ENCODE measurements at places on chromosomes 11 and 22.
A peak's percentile ranks its signal among the peaks of the same experiment; 100 is the strongest.

DNA sequence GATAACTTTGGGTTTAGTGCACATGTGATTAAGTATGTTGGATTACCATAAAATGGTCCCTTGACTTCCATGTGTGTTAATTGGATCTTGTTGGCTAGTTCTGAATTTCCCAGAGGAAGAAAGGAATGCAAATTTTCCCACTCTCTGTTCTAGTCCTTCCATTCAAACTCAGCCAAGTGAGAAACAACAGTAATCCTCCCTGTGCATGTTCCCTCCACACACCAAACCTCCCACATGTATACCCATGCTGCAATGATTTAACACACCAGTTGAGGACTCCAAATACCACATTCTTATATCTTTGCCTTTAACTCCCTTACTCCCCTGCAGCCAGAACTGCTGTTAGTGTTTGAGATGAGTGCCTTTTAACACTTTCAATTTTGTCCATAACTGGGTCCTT lies 1158.9 kb downstream of the DLG2 start:
- DNase-seq = no peak

DNA sequence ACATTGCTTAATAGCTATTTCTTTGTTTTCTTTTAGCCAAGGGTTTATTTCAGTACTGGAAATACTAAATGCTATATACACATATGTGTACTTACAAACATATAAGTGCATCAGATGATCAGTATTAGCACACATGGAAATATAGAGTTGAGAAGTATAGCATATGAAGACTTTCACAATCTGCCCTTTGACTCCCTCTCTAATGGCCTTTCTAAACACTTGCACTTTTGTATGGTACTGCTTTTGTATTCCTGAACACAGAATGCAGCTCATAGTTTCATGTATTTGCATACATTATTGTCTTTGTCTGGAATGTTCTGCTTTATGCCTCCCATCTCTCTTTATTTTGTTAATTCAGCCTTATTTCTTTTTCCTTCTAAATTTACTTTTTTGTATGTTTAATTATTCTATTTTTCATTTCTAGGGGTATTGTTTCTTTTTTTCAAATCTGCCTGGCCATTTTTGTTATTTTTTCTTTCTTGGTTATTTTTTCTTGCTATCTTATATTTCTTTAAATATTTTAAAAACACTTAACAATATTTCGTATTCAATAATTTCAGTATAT lies 28.8 kb downstream of the ACER3 start:
- DNase-seq = no peak

DNA sequence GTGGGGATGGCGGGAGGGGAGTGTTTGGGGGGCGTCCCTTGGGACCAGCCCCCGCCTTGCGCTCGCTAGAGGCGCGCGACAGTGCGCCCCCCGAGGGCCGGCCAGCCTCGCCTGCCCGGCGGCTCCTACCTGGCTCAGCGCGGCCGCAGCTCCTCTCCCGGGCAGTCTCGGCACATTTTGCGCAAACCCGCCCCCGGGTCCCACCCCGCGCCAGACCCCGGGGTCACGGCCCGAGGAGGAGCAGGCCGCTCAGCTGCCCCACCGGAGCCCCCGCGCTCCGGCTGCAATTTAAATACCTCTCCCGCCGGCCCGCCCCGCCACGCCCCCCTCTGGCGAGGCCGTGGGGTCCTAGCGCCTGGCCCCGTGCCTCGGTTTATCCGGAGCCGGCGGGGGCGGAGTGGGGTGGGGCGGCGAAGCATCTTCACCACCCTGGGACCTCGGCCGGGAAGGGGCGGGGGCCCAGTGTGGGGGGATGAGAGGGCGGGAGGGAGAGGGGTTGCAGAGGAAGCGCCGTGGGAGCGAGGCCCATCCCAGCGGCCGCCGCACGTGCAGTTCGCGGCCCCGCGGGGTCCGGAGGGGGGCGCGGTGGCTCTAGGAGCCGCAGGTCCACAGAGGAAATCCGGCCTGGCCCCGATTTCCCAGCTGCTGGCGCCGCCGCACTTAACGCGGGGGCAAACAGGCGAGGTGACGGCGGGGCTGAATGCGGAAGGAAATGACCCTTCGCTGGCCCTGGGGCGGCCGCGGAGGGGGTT lies at the start of gene LRRC32:
LRRC32 (minus strand) TSS at position 263 of the 752 bp plus-strand sequence. CDS start 4,793 bp downstream, outside the sequence.
- peak; percentile 14 for DNase-seq

GRCh38 chr11:115716601-115717529 lies 212.7 kb upstream of the CADM1 start:
- DNase-seq = no peak

DNA sequence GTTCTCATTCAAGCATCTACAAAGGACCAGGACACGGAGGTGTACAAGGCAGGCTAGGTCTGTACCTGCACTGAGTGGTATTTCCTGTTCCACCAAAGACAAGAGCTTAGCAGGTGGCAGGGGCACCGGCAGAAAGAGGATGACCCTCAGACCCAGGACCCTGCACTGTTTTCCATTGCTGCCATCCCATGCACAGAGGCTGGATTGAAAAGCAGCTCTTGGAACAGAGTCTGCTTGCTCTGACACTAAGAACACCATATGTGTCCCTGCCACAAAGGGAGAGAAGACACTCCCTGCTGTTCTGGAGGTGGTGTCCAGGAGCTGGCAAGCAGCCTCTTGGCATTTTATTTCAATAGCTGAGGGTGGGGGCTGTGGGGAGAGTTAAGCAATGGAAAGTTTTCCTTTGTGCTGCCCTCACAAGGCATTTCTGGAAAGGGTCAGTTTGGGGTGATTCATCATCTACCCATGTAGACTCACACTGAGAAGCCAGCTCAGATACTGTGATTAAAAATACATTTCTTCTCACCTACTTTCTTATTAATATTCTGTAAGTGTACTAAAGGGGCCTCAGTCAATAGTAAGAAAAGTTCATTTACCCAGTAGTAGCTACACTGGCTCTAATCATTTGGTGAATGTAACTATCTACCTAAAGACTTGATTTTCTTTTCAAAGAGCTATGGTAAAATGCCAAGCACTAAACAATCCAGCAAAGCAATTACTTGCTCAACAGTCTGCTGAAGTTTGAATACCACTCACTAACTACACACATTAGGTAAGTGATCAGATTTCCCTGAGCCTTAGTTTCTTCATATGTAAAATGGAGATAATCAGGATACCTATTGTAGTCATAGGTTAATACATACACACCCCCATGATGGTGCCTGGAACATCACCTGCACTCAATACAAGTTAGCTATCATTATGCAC lies 55.2 kb downstream of the SLC1A2 start:
- DNase-seq = no peak

DNA sequence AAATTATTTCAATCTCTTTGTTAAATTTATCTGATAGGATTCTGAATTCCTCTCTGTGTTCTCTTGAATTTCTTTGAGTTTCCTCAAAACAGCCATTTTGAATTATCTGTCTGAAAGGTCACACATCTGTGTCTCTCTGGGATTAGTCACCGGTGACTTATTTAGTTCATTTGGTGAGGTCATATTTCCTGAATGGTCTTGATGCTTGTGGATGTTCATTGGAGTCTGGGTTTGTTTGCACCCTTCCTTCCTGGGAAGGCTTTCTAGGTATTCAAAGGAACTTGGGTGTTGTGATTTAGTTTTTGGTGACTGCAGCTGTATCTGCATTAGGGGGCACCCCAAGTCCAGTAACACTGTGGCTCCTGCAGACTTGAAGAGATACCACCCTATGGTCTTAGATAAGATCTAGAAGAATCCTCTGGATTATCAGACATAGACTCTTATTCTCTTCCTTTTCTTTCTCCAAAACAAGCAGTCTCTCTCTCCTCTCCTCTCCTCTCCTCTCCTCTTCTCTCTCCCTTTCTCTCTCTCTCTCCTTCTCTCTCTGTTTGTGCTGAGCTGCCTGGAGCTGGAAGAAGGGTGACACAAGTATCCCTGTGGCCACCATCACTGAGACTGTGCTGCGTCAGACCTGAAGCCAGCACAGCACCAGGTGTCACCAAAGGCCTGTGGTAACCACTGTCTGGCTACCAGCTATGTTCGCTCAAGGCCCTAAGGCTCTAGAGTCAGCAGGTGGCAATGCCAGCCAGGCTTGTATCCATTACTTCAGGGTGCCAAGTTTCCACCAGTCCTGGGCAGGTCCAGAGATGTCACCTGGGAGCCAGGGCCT lies 3.3 kb upstream of the HEPN1 start:
- DNase-seq = no peak

- DNase-seq = no peak
Observed at GRCh38 chr11:22130462-22131053, 62.3 kb upstream of the ANO5 start.

- peak; percentile 52 for DNase-seq
Observed at GRCh38 chr11:35390737-35391682, 28.3 kb downstream of the SLC1A2 start.

DNA sequence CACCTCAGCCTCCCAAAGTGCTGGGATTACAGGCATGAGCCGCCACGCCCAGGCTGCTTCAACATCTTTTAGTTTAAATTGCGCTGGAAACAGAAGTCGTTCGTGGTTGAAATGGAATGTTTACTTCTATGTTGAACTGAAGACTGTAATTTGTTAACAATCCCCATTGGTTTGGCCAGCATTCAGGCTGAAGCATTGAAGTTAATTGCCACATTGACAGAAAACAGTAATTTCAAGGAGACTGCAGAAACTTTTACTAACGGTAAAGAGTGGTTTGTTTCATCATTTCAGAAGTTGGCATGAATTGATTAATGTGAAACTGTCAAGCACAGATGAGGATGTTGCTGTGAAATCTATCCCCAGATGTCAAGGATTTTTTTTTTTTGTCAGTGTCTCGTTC lies 14.2 kb downstream of the AP5B1 start:
- no peak for DNase-seq

DNA sequence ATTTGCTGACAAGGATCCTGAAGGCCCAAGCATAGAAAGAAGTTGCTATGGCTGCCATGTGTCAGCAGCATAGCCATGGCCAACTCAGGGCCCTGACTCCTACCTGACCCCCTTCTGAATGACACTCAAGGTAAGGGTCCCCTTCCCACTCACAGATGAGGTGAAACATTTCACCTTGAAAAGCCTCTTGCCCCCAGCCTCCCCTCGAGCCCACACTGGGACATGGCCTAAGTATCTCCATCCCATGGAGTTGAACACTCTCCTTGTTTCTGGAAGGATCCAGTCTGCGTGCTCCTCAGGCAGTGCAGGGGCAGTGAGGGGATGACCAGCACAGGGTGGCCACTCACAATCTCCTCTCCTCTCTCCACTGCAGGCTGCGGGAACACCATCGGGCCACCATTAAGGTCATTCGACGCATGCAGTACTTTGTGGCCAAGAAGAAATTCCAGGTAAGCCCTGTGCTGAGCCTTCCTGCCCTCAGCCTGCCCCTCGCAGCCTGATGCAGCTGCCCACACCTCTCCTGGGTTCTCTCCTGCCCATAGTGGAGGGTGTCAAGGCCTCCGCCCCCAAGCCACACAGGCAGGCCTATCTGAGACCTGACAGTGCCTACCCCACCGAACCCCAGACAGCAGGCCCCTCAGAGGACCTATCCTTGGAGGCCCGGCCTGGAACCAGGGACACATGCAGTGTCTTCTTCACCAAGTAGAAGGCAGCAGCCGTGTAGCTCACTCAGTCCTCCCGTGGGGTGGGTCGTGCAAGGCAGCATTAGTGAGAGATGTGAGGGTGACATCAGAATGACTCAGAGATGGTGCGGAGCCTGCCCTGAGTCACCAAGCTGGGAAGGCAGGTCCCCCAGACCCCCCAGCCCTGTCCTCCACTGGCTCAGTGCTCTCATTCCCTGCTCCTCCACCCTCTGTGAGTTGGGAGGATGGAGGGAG lies 68.9 kb upstream of the KCNQ1OT1 start:
- peak; percentile 3 for DNase-seq

GRCh38 chr11:119205574-119206510 lies at the start of gene CBL:
Gene CBL (plus strand): TSS chr11:119206339. CDS start chr11:119206418, 79 bp downstream.
- peak; percentile 98 for DNase-seq

DNA sequence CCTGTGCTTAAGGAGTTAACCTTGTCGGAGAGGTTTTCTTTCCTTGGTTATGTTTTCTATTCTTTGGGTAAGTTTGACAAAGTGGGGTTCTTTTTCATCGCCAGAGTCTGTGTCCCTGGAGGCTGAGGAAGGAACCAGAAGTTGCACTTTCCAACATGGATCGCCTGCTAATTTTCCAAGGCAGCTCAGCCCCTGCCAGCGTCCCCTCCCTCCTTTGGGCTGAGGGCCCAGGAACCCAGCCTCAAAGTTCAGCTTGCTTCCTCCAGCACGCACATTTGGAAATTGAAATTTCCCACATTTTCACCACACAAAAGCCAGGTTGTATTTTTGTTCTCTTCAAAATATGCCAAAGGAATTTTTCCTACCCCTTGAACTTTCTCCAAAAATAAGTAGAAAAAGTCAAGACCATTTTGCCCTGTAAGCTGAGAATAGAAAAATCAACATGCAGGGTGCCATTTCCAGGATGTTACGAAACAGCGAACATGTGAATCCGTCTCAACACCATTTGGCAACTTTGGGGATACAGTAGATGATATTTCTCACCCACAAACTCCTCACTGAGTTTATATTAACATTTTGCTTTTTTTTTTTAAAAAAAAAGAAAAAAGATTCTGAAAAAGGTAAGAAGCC lies 343.5 kb downstream of the TENM4 start:
- no peak for DNase-seq

GRCh38 chr11:120285256-120285655 lies 39.8 kb upstream of the TLCD5 start:
- DNase-seq = no peak

GRCh38 chr11:1565173-1565903 lies 6.7 kb downstream of the DUSP8 start:
- DNase-seq = no peak

DNA sequence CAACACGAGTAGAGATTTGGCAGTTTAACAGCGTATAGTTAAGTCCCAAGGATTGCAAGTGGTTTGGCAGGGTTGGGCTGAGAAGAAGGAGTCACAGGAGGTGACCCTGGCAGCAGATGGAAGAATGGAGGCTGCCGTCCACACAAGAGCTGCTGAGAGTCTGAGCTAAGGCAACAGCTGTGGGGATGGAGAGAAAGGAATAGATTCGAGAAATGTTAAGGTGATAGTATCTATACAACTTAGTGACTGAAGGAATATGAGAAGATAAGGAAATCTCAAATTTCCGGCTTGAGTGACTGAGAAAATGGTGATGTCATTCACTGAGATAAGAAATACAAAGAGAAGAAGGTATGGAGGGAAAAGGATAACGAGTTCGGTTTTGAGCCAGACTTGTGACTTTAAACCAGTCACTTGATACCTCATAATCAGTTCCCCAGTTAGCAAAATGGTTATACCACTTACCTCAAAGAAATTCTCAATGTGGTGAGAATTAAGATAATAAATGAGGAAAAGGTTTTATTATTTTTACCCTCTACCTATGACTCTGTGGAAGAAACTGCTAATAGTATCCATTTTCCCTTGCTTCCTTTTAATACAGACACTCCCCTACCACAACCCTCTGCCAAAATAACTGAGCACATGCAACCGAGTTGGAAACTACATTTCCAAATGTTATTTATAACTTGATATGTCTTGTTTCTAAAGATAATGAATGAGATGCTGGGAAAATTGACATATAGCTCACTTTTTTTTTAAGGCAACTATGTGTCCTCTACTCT lies 30.7 kb downstream of the FAM168A start:
- no peak for DNase-seq

DNA sequence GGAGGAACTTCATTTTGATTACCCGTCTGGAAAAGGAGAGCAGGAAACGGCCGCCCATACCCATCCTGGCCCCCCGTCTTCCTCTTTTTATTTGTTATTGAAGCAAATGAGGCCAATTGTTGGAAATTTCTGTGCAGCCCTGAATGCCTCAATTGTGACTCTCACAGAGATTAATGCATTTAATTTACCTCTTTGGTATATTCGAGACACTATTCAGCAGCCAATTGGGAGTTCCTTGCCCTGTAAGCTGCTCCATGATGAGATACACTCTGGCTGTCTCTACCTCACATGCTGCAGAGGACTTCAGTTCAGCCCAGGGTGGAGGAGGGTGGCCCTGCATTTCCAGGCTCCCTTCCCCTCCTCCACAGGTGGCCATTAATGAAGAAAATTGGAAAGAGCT lies 60.6 kb upstream of the NTM start:
- DNase-seq = no peak

GRCh38 chr11:66335531-66336233 lies 552 bp downstream of the RIN1 start:
- no peak for DNase-seq

Data from stimulated activated CD4-positive, alpha-beta T cell treated with anti-CD3 and anti-CD28 coated beads, Interleukin-4, amount 100 ng/mL, for 24 hours (primary cell).